ENCODE measurements at places on chromosomes 12 and 14.
A peak's percentile ranks its signal among the peaks of the same experiment; 100 is the strongest.

DNA sequence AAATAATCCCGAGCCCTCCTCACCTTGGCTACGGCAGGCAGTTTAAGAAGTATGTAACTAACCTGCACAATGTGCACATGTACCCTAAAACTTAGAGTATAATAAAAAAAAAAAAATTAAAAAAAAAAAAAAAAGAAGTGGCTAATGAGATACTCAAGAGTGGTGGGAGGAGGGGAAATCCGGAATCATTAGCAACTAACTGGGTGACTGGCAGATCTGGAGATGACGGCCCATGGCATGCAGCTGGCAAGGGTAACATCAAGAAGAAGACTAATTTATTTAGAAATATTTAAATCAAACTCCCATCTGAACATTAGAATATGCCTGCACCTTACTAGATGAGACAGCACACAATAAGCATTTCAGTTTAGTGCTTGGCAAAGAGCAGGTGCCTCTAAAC lies 52.3 kb upstream of the TMCC3 start:
- DNase-seq, result no peak

DNA sequence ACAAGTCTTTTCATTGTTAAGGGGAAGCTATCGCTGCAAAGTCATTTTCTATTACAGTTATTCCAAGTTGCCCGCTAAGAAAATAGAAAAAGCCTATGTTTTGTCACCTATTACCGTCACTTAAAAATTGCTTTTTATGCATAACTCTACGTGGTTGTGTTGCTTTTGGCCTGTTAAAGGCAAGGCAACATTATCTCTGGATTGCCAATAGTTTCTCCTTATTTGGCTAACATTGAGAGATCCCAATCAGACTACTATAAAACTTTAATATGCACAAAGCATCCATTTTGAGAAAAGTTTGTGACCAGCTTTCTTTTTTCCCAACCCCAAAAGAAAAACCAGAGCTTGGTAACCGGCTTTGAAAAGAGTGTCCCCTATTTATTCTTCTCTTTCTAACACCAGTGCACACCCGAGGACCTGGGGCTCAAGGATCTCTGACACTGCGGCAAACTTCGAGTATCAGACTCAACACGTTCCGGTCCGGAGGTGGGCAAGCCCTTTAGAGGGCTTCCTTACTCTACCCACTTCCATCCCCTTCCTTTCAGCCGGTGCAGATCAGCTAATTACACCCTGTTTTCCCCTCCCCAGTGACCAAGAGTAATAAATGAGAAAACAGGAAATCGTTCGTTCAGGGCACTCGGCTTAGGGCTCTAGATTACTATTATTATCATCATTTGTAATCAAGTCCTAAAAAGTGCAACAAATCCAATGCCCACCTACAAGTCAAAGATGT lies 1.2 kb downstream of the PPP1R12A start:
- peak; percentile 29 for DNase-seq

- no peak for DNase-seq
Measured at GRCh38 chr12:28578833-28579252, 388.6 kb downstream of the CCDC91 start.

DNA sequence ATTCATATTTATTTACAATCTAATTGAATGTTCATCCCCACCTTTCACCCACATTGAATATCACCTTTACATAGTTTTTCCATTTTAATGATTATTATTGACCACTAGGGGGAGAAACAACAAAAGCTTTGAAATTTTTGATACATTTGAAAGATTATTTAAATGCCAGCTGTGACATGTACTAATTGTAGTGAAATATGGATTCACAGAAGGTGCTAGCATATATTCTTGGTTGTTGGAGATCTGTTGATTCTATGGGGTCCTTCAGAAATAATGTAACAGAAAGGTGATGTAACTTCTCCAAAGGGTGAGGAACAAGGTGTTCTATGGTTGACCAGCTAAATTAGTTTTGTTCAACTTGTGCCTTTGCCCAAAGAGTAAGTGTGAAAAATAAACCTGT lies 22.4 kb upstream of the GPR33 start:
- DNase-seq, result no peak

- DNase-seq, result no peak
Measured at GRCh38 chr14:91387169-91387835, 30.3 kb downstream of the CCDC88C start.

GRCh38 chr12:59164991-59165718 lies 244.9 kb upstream of the LRIG3 start:
- no peak for DNase-seq

- no peak for DNase-seq
Measured at GRCh38 chr12:99259040-99259934, 388.3 kb upstream of the GARIN6 start.

GRCh38 chr12:113796852-113797534 lies 169.1 kb downstream of the RBM19 start:
- DNase-seq, result no peak

- no peak for DNase-seq
Measured at GRCh38 chr14:20327005-20327869, 5.8 kb downstream of the CCNB1IP1 start.

- DNase-seq, result no peak
Measured at GRCh38 chr12:6158255-6158654, 33.8 kb upstream of the VWF start.

DNA sequence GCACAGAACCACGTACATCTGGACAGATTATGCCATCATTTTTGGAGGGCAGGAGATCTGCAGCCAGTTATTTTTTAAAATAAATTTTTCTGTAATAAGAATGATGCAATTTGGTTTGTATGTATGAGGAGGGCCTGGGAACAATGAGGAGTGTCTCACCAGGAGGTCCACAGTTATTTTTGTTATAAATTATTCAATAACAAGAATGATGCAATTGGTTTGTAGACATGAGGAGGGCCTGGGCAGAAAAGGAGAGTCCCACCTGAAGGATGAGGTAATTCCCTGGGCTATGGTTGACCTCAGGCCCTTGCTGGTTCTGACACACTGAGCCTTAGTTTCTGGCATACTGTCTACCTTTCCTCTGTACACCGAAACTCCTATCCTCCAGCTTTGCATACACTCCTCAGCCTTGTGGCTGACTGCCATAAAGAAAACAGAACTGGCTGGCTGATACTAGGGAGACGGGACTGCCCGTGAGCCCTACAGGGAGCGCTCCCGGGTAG lies 9.0 kb upstream of the DCD start:
- no peak for DNase-seq

- no peak for DNase-seq
Measured at GRCh38 chr12:76199808-76200207, 115.3 kb upstream of the NAP1L1 start.

- DNase-seq, result no peak
Measured at GRCh38 chr12:76964784-76965571, 86.2 kb upstream of the CSRP2 start.

DNA sequence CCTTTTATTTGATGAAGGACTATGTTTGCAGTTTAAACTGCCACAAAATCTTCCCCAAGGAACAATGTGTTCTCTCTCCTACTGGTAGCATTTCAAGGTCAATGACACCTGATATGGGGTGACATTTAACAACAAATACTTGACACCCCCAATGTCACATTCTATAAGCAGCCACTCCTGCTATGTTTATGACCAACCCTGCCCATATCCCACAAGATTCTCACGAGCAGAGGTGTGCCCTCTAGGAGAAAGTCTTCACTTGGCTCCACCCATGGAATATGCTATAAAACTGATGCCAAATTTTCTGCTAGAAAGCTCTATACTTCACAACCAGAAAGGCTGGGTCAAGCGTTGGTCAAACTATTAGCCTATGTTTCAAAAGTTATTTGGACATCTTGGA lies 105.6 kb upstream of the ARID2 start:
- no peak for DNase-seq

- no peak for DNase-seq
Measured at GRCh38 chr12:127911291-127911690, 355.7 kb upstream of the TMEM132C start.

DNA sequence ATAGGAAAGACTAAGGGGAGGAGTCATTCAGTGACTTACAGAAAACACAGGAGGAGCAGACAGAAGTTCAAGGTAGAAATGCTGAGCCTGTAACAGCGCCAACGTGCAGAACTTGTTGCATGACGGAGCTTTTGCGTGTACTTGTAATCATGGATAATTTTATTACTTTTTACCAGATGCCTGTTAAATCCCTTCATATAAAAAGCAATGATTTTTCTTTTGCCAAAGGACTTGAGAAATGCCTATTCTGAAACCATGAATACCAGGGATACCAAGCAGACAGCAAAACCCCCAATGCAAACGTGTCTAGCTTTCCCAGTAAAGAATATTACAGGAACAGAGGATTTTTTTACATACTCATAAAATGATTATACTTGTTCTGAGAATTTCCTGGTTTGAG lies 163.6 kb upstream of the GSC start:
- no peak for DNase-seq

GRCh38 chr14:98170575-98170974 lies 1101.4 kb downstream of the BCL11B start:
- DNase-seq, result no peak

GRCh38 chr14:93772263-93772662 lies 16.0 kb downstream of the PRIMA1 start:
- no peak for DNase-seq

GRCh38 chr12:54959291-54960018 lies 25.1 kb downstream of the TESPA1 start:
- no peak for DNase-seq

DNA sequence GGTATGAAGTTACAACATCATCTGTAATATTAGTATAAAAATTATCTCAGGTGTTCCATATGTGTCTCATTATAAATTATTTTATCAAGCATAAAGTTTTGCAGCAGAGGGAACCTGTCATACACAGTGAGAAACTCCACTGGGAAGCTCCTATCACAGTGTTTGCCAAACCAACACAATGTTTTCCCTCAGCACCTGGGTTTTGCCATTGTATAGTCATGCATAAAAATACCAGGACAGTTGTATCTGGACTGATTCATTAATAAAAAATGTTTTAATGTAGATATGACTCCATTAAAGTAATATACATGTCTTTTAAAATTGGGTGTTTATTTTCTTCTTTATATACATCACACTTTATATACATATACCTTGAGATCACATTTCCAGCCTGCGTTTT lies 56.6 kb downstream of the METTL25 start:
- DNase-seq, result no peak

- no peak for DNase-seq
Measured at GRCh38 chr12:57309420-57309819, 58.4 kb upstream of the STAC3 start.

- no peak for DNase-seq
Measured at GRCh38 chr12:42469355-42470175, 120.0 kb downstream of the PRICKLE1 start.

DNA sequence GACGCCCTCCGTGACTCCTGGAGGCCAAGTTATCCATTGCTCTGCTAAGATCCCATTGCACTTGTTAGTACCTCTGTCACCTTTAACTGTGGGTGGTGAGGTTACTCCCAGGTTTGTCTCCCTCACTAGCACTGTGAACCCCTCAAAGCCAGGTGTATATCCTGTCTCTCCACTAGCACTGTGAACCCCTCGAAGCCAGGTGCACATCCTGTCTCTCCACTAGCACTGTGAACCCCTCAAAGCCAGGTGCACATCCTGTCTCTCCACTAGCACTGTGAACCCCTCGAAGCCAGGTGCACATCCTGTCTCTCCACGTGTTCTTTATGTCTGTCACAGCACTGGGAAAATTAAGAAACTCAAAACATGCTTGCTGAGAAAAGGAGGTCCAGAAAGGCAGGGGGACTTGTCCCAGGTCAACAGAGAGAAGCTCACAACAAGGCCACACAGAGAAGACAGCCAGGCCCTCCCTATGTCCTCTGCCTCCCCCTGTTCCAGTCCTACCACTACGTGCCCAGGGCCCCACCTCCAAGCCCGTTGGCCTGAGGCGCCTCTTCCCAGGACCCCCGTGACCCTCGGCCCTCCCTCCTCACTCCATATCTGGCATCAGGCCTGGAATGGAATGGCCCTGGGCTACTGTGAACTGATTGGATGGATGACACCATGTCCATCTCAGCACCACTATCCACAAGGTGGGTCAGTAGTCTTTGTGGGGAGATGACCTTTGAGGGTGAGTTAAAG lies 26.4 kb upstream of the FKBP4 start:
- no peak for DNase-seq

DNA sequence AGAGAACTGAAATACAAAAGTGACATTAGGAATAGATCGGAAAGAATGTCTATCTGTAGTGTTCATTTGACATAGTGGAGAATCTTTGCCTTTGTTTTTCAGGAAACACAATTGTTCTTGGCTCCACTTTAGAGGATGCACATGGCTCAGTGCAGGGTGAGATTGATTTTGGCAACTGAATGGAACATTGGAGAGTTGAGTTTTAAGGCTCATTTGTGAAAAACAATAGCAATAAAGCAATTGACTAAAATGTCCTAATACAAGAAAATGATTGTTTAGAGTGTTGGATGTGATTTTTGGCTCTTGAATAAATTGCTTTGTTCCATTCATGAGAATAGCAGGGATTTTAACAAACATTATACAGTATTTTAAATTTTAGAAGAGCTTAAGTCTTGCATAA lies 116.4 kb downstream of the SLC38A1 start:
- DNase-seq, result no peak

- DNase-seq, result no peak
Measured at GRCh38 chr12:20429852-20430251, 61.5 kb downstream of the PDE3A start.

DNA sequence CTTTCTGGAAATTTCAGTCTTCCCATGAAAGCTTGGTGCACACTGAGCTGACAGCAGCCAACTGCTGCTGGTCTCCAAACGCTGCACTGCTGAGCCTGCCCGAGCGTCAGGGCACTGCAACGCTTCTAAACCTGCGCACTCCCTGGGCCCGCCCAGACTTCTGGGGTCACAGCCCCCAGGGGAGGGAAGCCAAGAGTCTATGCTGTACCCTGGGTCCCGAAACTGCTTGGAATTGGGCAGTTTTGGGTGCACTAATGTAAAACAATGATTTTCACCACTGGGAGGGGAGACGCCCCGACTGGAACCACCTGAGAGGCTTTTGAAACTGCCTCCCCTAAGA lies 32.0 kb downstream of the CCDC92 start:
- no peak for DNase-seq

DNA sequence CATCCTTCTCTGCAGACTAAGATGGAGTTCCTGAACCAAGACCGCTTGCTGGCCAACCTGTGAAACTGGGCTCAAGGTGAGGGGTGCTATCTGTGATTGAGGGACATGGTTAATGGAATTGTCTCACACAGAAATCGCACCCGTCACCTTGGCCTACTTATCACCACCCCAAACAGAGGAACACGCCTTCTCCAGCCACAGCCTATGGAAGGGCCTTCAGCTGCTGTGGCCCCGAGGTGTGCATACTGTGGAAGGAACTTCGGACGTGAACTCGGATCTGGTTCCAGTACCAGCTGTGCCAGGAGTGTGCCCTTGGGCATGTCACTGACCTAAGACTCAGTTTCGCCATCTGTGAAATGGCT lies 44.4 kb downstream of the EVL start:
- DNase-seq, result no peak

GRCh38 chr14:56413721-56414120 lies 165.9 kb upstream of the TMEM260 start:
- DNase-seq, result no peak

DNA sequence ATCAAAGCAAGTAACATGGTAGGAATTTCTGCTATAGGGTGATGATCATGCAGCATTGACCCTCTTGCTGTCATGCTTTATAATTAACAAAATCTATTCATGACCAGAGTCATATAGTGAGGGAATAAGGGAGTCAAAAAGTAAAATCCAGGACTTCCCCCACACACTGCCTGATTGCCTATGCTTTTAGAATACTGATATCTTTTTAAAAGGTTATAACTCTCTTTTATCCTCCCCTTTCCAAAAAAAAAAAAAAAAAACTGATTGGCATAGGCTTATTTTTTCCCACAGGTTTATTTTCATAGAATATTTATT lies 51.4 kb downstream of the ZFP36L1 start:
- no peak for DNase-seq

Data from stimulated activated CD8-positive, alpha-beta memory T cell treated with anti-CD3 and anti-CD28 coated beads, Interleukin-4, amount 100 ng/mL, for 48 hours (primary cell).